Suprapubic skin (tissue), 4 donors: ENCODE measurements at places on chromosomes 6 and 20.

DNA sequence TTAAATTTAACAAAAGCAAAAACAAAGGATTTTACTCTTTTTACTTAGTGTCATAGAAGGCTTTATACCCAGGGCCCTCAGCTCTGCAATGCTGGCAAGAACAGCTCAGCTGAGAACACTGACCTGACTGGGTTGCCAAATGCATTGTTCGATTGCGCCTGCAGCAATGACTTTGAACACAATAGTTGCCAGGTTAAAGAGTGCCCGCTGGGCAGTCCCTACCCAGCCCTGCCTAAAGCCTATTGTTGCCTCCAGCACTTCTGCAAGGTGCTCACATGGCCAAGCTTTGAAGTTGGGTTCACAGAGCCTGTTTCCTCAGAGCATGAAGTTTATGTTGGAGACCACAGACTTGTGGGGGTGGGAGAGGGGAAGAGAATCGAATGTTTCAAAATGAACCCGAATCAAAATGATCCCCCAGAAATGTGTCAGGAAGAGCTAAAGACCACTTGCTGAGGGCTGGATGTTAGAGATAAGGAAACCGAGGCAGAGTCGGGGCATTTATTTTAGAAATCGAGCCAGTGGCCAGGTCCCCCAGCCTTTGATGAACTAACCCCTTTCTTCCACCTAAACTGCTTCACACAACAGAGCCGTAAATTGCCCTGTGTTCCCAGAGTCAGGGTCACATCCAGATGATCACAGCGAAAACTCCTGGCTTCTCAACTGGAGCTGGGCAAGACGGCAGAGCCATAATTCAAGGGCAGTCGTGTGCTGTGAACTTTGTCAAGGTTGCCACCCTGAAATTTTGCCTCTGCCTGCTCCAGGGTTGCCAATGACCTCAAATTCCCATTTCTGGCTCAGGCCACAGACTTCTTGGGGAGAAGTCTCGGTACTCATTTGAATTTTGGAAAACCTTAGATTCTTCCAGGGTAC is 55.0 kb downstream of the FOXA2 start:
- no peak for DNase-seq

DNA sequence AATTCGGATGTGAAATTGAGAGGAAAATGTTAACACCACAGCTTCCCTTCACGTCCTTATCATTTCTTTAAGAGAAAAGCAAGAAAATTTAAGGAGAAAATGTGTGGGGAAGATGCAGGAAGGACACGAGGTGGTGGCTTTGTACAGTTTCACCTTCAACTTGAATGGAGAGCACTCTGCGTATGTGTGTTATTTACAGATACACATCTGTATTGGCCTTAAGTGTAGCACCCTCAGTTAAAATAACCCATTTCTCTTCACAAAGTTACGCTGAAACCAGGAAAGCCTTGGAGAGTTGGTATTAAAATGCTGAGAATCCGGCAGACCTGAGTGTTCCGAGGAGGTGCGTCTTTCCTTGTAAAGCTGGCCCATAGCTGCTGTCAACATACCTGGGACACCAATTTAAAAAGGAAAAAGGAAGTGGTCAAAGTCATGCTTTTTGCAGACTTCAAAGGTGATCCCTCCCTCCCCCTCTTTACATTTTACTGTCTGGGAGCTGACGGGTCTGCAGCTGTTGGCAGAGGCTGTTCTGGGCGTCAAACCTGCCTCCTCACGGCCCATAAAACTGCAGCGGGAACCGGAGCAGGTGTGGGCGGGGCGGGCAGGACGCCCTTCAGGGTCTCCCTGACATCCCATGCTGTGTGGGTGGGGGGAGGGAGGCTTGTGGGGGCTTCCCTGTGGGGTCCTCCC is 61.3 kb upstream of the TBXT start:
- DNase-seq, result no peak

DNA sequence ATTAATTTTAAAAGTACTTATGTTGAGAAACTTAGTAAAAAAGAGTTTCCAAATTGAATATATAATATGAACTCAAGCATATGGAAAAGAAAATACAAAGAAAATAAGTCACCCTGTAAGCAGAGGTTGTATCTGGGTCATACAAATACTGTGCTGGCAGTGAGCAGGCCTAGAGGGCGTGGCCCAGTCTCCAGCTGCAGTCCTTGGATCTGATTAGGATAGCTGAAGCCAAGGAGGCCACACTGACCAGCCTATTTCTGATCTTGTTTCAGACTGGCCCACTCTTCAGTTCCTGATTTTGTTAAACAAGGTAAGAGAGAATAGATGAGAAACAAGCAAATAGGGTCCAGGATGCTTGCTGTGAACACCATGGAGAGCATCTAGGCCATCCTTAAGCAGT is 228.8 kb downstream of the EPM2A start:
- no peak for DNase-seq

DNA sequence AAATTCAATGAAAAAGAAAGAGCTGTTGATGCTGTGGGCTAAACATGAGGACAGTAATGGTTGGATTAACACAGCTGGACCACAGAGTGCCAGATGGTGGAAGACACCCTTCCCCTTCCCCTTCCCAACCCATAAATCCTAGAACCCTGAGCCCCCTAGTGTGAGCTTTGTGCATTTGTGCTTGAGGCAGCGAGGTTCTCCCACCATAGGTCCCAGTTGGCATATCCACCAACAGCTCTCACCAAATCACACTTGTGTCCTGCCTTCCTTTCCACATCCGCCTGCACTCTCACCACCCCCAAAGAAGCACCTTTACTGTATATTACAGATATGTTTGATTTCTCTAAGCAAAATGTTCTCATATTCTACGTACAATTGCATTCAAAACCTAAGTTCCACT is 32.8 kb upstream of the HBS1L start:
- no peak for DNase-seq

DNA sequence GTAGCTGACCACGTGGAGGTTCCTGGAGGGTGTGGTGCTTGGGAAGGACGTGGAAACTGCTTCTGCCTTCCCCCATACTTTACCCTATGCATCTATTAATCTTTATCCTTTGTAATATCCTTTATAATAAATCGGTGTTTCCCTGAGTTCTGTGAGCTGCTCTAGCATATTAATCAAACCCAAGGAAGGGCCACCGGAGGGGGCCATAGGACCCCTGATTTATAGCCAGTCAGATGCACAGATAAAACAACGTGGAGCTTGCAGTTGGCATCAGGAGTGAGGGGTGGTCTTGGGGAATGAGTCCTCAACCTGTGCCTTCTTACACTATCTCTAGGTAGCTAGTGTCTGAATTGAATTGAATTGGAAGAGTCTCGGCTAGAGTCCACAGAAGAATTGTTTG is 36.5 kb upstream of the TFAP2A start:
- DNase-seq, result no peak
